ENCODE measurements at places on chromosomes 3 and 15. TPM values are rescaled to one million over a fixed set of nuclear protein-coding genes. Genes with fewer than 3 reads are reported as not detected.

DNA sequence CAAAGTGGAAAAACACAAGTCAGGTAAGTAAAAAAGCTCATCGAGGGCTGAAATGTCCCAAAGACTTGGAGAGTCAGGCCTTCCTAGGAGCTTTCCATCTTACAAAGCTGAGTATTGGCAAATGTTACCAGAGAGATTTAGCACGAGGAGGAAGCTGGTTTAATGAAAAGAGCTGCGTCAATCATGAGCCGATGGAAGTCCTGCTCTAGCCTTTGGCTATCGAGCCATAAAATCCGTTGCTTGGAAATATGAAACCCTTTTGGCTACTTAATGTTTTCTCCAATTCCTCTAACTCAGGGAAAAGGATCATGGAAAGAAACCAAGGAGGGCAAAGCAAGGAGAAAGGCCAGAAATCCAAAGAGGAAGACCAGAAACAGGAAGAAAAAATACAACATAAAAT is 1074.6 kb downstream of the FHIT start:
- no peak for DNase-seq

GRCh38 chr3:112627919-112628466 is 12.9 kb downstream of the CCDC80 start:
- DNase-seq = no peak

- DNase-seq = no peak
Measured at GRCh38 chr3:190591080-190591479, 77.2 kb downstream of the IL1RAP start.

DNA sequence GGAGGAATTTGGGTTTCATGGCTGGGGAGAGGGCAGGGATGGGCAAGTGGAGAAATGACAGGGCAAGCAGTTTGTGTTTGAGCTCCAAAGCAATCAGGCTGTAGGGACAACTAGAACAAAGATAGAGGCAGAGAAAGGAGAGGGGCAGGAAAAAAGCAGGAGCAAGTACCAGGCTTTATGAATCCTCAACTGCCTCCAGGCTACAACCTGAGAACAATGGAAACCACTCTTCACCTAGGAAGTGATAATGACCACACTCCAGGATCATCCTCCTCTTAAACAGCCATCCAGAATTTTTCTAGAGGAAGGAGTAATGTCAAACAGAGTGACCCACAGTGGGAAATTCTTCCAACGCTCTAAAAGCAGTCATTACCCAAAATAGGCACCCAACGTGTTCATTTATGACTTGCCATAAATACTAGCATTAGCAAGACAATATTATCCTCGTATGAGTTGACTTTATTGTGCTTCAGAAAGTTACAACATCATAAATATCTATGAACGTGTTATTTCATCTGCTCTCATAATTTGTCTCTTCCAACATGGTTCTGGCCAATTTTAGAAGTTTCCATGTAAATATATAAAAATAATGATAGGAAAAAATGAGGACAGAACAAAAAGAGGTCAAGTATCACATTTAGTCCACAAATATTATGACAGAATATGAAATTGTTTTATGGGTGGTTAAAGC is 50.5 kb downstream of the TNFAIP8L3 start:
- DNase-seq = no peak

GRCh38 chr3:55512571-55513343 is 25.7 kb upstream of the WNT5A start:
- no peak for DNase-seq

- DNase-seq = no peak
Measured at GRCh38 chr3:170907637-170908234, 701 bp downstream of the EIF5A2 start.

The PLCH1 gene
- not detected for total RNA-seq

The ACOX2 gene
- 0.56 TPM for total RNA-seq

The TEX9 gene
- 2.4 TPM for total RNA-seq

The IQCF5 gene
- not detected for total RNA-seq

The SH3BP5 gene
- 13.5 TPM for total RNA-seq

The TRIM42 gene
- not detected for total RNA-seq

Measured in chondrocyte (in vitro differentiated cells).